ENCODE measurements at places on chromosomes 11 and 22. TPM values are rescaled to one million over a fixed set of nuclear protein-coding genes. Genes with fewer than 3 reads are reported as not detected.

Gene GALNT18
- total RNA-seq: 12.2 TPM

Gene OLFML1
- not detected for total RNA-seq

Gene TBC1D10A
- 6.0 TPM for total RNA-seq

Gene SLC22A8
- total RNA-seq: not detected

Gene KDM4D
- total RNA-seq: 2.6 TPM

Gene KRTAP5-9
- not detected for total RNA-seq

- no peak for DNase-seq
Observed at GRCh38 chr11:120499088-120499487, 12.5 kb upstream of the GRIK4 start.

DNA sequence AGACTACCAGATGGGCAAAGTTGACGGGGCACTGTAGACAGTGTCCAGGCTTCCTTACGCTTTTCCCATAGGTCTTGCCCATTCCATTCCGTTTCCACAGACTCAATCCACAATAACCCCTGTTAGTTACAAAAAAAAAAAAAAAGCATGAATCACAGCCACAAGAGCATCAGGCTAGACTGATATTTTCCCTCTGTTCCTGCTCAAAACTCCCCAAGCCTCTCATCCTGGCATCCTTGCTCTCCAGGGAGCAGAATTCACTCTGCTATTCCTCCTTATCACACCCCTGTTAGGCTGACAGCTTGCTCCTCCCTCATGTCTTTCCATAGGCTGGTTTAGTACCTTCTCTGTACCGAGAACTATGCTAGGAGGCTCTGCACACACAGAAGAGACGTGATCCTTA lies 42.2 kb downstream of the TMEM123 start:
- DNase-seq: peak; percentile 32

GRCh38 chr11:64250415-64251015 lies 815 bp upstream of the PLCB3 start:
- peak; percentile 59 for DNase-seq

- DNase-seq: no peak
Observed at GRCh38 chr22:35582218-35582860, 34.8 kb downstream of the MB start.

GRCh38 chr11:90542092-90542491 lies 319.2 kb upstream of the CHORDC1 start:
- no peak for DNase-seq

Data from GM23338 (cell line).